Dermis blood vessel endothelial cell (primary cell): ENCODE measurements at places on chromosomes 6 and 20.

DNA sequence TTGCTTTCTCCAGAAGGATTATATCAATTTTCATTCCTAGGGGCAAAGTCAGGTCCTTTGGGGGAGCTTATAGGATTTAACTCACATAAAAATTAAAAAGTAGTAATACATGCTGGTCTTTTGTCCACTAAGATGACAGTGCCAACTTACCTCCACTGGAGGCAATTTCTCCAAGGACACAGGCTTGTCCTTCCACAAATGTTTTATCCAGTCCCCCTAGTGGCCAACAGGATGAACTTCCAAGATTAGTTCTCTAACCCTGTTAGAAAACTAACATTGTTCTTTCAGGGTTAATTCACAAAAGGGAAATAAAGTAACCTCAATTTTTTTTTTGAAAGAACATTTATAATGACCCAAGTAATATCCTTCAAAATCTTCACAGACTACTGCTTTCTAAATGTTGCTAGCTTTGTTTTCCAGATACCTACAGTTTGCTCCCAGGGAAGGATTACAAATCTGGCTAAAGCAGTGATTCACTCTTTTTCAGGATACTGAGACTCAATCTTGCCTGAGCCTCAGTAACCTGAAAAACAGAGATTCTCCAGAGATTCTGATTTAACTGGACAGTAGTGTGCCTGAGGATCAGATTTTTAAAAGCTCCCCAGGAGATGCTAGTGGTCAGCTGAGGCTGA, 31.7 kb upstream of the UBR2 start:
- peak; percentile 74 for DNase-seq

- DNase-seq = no peak
Measured at GRCh38 chr6:111416529-111416928, 66.5 kb downstream of the REV3L start.

DNA sequence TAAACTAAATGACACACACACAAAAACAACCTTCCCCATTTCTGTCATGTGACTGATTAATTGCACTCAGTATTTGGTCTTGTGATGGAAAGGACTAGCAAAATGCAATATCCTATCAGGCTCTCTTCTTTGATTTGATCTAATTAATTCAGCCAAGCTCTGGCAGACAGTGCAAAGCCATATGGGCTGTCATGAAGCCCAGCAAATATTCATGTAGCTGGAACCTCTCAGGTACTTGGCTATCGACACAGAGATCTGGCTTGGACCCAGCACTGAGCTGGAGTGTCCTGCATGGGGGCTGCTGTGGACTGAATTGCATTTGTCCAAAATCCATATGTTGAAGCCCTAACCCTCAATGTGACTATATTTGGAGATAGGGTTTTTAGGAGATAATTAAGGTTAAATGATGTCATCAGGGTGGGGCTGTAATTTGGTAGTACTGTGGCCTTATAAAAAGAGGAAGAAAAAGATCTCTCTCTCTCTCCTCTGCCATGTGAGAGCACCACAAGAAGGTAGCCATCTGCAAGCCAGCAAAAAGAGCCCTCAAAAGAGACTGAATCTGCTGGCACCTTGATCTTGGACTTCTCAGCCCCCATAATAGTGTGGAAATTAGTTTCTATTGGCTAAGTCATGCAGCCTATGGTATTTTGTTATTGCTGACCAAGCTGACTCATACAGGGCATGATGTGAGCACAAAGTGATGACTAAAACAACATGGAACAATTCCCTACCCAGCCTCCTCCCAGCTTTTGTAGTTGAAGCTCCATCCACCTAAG, 77.1 kb downstream of the STMND1 start:
- no peak for DNase-seq

GRCh38 chr20:53265304-53265875, 293.2 kb downstream of the TSHZ2 start:
- no peak for DNase-seq

DNA sequence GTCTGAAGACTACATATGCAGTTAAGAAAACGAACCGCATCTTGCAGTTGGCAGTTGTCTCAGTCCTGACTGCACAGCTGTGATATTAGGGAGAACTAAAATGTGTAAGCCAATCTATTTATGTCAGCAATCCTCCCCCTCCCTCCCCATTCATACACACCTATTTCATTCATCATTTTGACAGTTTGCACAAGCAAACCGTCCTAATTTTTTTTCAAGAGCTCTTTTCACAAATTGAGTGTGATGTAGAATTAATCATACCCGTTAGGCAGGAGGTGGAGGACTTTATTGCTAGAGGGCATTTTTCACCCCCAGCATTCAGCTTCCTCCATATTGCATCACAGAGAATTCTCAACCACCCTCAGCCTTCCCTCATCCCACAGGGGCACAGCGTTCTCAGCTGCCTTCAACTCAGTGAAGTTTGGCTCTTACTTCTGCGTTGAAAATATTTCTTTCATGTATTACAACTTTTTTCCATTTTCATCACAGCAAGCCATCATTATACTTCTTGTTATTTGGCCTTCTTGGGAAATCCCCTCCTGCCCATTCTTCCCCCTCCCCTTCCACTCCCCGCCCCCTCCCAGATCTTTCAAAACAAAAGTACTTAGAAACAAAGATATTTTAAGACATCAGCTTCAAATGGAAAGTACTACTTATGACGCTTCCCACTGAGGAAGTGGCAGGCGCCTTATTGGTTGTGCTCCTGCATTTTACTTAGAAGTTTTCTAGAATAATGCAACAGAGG, 37.5 kb downstream of the NOX3 start:
- peak; percentile 78 for DNase-seq

GRCh38 chr20:32474967-32475811, 109.9 kb downstream of the NOL4L start:
- DNase-seq = peak; percentile 85

- no peak for DNase-seq
Measured at GRCh38 chr6:127083231-127083962, 35.1 kb upstream of the RSPO3 start.

DNA sequence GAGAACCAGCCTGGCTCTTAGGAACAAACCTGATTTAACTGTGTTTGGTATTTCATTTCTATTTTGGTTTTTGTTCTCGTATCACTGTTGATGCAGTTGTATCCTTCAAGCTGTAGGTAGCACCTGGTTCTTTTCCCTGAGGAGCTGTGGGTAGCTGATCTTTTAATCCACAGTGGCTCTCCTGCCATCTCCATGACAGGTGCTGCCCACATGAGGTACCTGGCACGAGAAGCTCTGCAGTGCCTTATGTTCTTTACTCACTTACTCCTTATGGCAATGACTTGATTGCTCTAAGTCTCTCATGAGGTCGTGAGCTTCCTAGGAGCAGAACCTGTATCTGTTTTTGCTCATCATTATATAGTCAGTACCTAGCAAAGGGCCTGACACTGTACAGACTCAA, 74.3 kb upstream of the EMILIN3 start:
- DNase-seq = no peak

DNA sequence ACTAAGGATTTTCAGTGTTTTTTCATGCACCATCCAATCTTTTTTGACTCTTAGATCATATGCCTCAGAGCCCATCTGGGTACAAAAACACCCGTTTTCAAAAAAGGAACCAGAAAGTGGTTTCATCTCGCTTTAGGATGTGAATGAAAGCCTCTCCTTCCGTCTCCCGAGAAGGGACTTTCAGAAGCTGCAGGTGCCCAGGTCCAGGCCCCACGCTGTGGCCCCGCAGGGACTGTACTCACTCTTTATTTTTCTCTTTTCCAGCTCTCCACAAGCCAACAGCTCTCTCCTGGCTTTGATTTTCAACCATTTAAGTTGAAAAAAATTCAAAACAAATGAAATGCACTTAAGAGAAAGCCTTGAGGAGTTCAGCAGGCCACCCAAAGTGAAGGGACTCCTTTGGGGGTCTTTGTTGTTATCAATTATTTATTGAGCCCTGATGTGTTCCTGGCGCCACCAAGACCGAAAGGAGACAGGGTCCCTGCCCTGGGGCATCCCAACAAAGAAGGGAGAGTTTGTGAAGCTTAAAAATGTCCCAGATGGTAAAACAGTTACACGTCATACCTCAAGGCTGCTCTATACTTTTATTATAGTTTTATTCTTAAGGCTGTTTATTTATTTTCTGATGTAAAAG, 467.3 kb downstream of the PREX1 start:
- DNase-seq = no peak

GRCh38 chr6:70717038-70717801, 49.5 kb downstream of the SMAP1 start:
- DNase-seq = peak; percentile 62

GRCh38 chr6:135566311-135567068, 69.0 kb upstream of the AHI1 start:
- DNase-seq = no peak

- DNase-seq = no peak
Measured at GRCh38 chr6:37528541-37528940, 28.8 kb upstream of the CCDC167 start.

- DNase-seq = no peak
Measured at GRCh38 chr6:50288881-50289280, 239.2 kb upstream of the DEFB112 start.

GRCh38 chr6:137155830-137156229, 17.6 kb downstream of the IL22RA2 start:
- DNase-seq = no peak

DNA sequence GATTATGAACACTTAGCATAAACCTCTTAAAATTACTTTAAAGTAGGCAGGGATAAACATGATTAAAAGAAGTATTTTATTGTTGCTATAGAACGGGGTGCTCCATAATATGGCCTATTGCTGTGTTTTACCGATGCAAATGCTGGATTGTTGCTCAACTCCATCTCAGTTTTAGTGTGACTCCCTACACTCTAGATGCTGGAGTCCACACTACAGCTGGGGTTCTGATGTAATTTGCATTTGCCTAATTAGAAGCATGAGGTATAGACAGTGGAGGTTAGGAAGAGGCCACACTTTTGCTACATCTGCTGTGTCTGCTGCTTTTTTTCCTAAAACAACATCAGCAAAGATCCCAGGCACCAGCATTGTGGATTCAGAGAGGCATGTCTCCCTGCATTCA, 6.7 kb upstream of the HMGN3 start:
- DNase-seq = no peak

- DNase-seq = no peak
Measured at GRCh38 chr20:41456351-41456750, 89.7 kb upstream of the EMILIN3 start.

GRCh38 chr20:10089871-10090587, 55.2 kb downstream of the ANKEF1 start:
- DNase-seq = no peak

- no peak for DNase-seq
Measured at GRCh38 chr6:89615882-89616281, 22.7 kb downstream of the LYRM2 start.

DNA sequence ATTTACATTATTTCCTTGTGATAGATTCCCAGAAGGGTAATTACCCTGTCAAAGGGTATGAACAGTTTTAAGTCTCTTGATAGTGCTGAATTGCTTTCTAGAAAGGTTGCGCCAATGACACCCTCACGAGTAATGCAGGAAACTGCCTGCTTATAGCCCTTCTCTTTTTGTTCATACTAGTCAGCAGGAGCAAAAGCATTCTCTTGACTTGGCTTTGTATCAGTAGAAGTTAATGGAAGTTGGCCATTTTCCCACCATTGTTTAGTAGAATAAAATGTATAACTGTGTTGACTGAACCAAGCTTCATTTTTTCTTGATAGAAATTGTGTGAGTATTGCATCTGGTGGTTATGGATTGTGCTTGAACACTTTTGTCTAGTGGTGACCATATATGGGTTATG, 100.1 kb downstream of the FARS2 start:
- DNase-seq = peak; percentile 95

DNA sequence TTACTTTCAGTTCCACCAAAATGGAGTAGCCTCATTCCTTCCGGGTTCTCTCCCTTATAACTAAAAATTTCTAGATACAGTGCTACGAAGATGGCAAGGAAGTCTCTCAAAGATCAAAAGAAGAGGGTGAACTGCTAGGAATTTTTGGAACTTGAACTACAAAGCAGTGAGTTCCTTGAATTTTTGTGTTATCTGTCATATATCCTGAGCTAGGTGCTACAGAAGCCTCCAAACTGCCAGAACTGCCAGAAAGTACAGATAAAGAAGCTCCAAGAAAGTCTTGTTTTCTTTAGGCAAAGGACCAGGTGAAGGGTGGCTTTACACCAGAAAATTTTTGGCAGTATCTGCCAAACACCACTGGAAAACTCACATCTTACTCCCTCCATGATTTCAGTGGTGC, 218.8 kb upstream of the FLRT3 start:
- DNase-seq = no peak

DNA sequence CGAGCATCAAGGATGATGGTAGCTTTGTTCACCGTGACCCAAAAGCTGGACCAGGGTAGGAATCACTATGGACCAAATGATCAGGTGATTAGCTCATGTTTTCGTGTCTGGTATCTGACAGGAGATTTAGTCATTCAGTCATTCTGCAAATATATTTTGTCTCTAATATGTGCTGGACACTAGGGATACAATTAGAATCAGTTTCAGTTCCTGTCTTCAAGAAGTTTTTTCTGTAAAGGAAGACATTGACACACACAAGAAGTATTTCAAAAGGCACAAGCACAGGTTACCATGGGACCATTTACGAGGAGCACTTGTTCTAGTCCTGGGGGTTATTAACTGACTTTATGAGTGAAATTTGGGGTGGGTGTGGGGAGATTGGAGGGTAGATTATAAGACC, 244.9 kb downstream of the HIVEP2 start:
- no peak for DNase-seq

GRCh38 chr20:44696315-44696714, 18.9 kb upstream of the CCN5 start:
- DNase-seq = no peak

GRCh38 chr6:22910370-22910769, 341.0 kb downstream of the HDGFL1 start:
- no peak for DNase-seq

GRCh38 chr20:17759449-17759848, 59.7 kb downstream of the BANF2 start:
- no peak for DNase-seq

DNA sequence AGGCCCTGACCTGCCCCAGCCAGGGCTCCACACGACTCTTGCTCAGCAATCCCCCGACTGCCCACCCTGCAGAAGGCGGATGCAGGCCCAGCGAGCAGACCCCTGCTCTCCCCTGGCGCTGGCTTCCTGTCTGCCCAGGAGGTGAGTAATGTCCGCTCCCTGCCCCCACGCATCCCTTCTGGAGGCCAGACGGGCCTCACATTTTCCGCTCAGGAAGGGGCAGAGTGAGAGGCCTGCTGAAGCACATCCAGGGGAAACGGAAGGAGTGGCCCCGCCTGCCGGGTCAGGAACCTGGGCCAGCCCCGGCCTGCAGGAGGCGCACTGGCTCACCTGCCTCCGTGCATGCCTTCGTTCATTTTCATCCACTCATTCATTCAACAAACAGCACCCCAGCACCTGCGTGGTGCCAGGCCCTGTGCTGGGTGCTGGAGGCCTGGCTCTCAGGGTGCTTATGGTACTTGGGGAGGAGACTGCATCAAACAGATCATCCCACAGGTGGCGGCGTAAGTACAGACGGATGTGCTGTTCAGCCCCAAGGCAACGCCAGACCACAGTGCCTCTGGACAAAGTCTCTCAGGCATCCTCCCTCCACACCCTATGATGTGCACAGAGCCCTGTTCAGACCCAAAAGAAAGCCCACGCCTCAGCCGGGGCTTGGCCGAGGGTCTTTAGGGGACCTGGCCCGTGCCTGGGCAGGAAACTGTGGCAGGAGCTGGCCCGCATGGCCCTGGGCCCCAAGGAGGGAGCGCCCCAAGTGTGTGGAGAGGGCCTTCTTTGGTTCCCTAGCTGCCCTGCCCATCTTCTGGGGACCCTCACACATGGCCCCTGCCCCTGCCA, 112.1 kb downstream of the ASXL1 start:
- DNase-seq = peak; percentile 99
